ENCODE measurements at places on chromosomes 11 and 22.

DNA sequence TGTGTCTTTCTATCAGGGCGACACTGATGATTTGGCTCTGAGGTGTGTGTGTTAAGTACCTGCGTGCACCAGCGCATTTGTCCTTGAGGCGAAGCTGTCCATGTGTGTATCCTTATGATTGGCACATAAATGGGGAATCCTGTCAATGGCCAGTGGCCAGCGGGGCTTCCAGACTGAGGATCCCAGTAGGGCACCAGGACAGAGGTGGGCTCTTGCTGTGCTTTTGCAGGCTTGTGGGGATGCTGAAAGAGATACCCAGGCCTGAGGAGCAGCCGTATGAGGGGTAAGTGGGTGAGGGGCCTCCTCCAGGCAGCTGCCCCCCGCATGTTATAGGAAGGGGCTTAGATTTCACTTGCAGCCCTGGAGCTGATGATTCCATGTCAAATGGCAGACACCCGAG lies 156.8 kb downstream of the ST3GAL4 start:
- no peak for DNase-seq

- no peak for DNase-seq
Measured at GRCh38 chr11:16759857-16760508, 21.5 kb downstream of the C11orf58 start.

DNA sequence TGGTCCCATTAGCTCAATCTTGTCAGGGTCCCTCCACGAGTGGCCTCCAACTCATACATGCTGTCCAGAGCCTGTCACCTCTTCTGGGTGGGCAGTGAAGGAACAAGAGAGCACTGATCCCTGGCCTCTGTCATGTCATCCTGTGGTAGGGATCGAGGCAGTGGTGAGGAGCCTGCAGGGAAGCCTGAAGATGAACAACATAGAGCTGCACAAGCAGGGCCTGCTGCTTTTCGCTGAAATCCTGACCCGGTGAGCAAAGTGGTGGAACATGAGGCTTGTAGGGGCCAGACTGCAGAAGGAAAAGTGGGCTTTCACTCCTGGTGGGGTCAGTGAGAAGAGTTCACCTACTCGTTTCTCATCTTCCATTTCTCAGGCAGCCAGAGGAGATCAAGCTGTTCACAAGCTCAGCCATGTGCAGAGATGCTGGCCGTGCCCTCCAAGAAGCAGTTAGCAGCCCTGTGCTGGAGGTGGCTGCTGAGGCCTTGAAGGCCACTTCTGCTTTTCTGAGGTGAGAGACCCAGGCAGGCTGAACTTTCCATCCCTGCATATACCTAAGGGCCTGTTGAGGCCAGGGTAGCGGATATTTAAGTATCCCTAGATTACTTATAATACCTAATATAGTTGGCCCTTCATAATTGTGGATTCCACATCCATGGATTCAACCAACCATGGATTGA lies 32.9 kb downstream of the MEI1 start:
- DNase-seq, result no peak

GRCh38 chr11:34546511-34547209 lies 33.1 kb upstream of the ELF5 start:
- DNase-seq, result no peak
